ENCODE measurements at places on chromosomes 1 and 21.

DNA sequence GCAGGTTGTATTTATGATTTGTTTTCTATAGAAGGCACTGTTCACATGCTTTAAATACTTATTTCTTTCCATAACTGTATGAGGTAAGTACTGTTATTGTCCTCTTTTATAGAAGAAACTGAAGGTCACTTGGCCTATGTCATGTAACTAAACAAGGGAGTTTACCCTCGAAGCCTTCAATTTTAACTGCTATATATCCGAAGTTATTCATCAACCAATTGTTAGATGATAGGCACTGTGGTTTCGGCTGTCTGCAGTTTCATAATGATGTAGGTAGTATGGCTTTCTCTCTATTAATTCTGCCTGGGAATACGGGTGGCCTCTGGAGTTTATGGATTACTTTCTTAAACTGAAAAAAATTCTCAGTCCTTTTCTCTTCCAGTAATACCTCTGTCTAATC is 413.3 kb upstream of the ADGRL2 start:
- DNase-seq = no peak

- no peak for DNase-seq
These were observed 60.1 kb downstream of the DIPK1A start for GRCh38 chr1:92901126-92901525.

DNA sequence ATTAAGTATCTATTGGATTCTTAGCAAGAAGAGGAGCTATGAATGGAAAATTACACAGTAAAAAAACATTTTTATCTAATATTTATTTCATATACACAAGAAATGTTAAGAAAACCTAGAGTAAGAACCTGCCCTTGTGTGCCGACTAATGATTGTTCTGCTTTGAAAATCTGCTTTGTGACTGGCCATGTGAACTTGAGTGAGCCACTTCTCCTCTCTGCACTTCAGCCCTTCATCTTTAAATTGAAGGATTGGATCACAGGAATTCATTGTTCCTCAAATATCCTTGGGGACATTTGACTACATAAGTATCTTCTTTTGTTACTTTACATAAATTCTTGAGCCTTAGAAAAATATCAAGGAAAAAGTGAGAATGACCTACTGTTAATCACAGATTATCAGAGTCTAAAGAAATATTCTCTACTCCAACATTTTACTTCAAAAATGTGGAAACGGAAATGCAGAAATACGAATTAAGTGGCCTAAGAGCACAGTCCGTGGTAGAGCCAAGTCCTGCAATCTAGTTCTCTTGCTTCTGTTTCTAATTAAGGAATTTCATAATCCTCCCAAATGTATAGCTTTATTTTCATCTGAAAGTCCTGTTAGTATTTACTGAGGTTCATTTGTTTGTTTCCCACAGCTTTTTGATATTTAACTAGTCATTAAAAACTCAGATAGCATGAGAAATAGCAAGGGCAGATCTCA is 46.3 kb upstream of the SAMSN1 start:
- DNase-seq = no peak

DNA sequence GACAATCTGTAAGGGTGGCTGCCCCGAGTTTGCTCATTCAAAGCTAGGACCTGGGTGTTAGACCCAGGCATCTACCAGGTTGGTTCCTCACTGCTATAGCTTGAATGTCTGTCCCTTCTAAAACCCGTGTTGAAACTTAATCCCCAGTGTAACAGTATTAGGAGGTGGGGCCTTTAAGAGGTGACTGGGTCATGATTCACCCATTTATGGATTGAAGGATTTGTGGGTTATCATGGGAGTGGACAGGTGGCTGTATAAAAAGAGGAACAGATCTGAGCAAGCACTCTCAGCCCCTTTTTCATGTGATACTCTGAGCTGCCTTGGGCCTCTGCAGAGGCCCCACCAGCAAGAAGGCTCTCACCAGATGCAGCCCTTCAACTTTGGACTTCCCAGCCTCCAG is 29.4 kb downstream of the PSMG1 start:
- no peak for DNase-seq

GRCh38 chr1:155591770-155592169 is 18.2 kb upstream of the MSTO1 start:
- no peak for DNase-seq

DNA sequence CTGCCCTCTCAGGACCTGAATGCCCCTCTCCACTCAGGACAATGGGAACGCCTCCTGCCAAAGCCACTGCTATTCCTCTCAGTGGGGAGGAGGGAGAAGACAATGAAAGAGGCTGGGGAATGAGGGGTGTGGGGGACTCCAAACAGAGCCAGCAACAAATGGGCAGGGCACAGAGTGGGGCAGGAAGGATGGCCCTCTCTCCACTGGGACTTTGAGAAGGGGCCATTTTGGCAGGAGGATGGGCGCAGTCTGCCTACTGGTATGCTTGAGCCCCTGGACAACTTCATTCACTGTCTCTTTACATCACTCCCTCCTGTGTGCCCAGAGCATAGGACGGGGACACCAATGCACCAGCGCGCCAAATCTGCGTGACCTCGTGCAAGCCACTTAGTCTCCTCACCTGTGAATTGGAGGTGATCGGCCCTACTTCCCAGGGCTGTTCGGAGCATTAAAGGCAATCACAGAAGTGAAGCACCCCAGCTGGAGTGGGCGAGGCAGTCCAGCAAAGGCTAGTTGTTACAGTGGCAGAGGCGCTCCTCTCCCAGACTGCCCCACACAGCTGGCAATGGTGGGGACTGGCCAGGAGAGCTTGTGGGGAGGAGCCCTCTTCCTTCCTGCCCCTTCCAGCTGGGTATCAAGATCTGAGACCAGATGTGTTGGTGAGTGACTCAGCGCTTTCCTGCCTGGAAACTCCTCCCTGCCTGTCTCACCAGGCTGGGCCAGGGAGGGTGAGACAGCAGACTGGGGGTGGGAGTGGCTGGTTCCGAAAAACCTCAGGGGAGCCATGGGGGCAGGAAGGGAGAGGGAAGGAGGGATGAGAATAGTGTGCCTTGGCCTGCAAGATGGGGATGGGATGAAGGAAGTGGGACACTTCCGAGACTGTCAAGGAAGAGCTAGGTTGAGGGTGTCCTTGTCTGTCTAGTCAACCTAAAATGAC is 22.4 kb upstream of the SYNC start:
- no peak for DNase-seq

GRCh38 chr21:39588884-39589283 is 23.9 kb upstream of the B3GALT5 start:
- DNase-seq = no peak

DNA sequence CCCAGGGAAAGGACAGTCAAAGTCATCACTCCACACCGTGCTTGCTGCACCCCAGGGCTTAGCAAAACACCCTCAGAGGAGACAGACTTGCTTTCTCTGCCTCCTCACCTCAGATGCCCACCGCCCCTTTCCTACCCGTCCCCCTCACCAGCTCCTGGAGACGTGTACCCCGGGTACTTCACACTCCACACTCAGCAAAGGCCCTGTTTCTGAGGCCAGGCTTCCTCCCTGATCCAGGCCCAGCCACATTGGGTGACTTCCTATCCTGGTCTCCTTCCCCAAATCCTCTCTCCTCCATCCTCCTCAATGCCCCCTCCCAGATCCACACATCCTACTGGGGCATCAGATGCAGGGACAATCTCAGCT is 116.7 kb downstream of the DMRTB1 start:
- DNase-seq = peak; percentile 10

- no peak for DNase-seq
These were observed 59.2 kb downstream of the KRTAP19-8 start for GRCh38 chr21:30979054-30979453.

DNA sequence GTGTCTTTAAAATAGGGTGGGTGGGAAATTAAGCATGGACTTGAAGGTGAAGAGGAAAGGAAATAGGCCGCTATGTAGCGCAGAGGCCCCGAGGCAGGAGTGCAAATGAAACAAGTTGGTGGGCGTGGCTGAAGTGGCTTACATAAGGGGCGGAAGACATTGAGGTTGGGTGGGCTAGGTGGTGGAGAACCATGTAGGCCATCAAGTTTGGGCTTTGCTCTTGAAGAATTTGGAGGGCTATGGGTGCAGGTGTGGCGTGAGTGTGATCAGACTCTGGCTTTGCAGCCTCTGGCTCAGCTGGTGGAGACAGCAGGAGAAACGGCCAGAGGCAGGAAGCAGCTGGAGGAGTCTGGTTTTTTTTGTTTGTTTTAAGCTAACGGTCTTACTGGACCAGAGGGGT is 6.7 kb downstream of the SLFNL1 start:
- DNase-seq = no peak

DNA sequence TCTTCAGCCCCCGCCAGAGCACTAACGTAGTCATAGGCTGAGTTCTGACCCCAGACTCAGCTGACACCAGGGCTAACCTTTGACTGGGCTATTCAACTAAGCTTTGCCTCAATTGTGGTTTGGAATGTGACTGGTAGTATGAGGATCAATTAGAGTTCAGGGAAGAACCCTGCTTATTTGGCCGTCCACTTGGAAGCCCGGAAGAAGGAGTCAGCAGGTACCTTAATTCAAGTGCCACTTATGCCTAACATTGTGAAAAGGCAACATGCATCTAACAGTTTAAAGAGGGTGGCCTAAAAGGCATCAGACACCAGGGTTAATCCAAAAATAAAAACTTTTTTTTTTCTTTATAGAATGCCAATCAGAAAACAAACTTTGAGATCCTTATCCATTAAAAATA is 92.3 kb downstream of the BEND5 start:
- no peak for DNase-seq

DNA sequence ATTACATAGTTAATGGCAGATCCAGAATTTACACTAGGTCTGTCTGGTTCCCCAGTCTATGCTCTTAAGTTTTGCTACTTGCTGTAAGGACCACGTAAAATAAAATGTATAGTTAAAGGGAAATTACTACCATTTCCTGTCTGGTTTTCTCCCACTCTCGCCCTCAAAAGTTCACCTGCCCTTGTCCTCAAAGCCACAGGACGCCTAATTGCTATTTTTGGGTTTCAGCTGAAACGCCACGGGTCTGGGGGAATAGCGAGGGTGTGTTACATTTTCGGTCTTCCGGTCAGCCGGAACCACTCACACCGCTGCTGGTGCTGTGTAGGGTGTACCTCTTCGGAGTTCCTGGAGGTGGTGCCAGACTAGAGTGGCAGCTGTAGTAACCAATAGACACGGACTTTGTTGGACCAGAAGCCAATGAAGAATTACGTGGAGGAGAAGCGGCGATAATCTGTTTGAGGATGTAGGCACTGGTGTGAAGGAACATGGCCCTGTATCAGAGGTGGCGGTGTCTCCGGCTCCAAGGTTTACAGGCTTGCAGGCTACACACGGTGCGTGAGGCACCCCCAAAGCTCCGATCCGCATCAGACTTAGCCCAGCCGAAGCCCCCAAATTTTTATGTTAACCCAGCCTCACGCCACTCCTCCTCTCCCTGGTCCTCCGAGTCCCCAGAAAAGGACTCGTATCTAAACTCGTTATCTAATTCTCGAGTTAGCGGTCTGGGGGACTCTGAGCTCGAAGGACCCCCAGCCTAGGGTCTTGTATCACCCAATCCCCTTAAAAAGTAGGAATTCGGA is at the start of gene TARS2:
TARS2 (plus strand) TSS at position 454 of the 797 bp plus-strand sequence; CDS start at position 486, 32 bp downstream.
- peak; percentile 91 for DNase-seq

DNA sequence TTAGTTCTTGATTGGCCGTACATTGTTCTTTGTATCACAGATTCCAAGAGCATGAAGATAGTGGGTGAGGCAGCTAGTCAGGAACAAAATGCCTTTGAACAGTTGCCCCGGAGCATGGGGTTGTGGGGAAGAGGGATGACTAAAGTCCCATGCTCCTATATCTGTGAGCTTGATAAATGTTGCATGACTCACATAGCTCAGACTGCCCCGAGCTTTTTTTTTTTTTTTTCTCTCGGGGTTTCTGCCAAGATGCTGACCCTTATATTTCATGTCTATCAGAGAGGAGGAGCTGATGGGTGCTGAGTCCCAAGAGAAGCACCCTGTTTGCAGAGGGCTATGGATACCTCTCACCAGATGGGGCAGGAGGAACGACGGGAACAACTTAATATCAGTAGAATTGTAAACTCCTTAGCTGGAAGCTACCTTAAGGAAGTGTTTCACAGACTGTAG is 40.6 kb downstream of the SRRM1 start:
- no peak for DNase-seq

GRCh38 chr1:40766017-40766416 is 17.6 kb upstream of the KCNQ4 start:
- DNase-seq = no peak

DNA sequence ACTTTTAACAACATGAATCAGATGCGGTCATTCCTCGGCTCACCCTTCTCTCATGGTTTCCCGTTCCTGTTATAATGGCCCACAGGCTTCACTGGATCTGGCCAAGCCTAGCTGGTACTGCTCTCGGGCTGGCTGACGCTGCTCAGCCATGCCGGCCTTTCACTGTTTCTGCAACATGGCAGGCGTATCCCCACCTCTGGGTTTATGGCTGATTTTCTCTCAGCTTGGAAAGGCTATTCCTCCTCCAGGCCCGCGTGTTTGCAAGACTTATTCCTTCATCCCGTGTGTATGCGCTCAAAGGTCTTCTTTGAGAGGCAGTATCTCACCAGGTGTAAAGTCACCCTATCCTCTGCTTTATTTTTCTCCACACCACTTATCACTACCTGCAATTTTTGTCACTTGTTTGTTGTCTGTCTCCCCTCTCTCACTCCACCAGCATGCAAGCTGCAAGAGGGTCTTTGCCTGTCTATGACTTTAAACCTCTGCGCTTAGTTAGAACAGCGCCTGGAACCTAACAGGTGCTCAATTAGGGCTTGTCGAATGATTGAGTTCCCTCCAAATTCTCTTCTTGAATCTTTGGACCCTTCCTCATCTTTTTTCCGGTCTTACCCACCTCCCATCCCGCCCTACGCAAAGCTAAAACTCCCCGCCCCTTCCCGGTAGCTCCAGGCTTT is 491 bp upstream of the RAP1A start:
- no peak for DNase-seq

DNA sequence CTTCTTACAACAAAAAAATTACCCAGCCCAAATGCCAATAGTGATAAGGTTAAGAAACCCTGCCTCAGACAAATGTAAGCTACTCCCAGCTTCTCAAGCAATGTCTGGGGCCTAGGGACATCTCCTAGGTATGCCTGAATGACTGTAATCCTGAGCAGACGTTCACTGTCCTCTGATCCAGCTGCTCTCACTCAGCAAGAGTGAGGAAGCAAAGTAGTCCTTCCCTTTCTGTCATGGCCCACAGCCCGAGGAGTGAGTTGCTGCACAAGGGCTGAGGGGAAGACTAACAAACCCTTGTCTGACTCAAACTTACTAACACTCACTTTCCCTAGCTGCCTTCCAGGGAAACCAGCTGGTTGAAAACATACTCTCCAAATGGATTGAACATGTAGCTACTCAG is 124.9 kb upstream of the TNFSF4 start:
- no peak for DNase-seq

DNA sequence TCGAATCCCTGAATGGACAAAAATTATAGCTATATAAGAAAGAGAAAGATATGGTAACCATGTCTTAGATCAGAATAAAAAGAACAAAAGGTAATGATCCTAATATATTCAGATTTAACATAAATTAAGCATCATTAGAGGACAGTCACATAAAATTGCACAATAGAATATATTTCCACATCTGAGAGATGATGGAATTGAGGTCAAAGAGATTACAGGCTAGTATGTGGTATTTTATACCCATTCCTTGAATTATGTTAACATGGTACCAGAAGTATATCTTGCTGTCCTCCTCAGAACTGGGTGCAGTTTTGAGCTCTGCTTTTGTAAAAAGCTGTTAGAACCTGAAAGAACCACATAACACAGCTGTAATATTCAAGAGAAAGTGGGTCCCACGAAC is 245.6 kb upstream of the HOOK1 start:
- DNase-seq = no peak

Measured in activated CD8-positive, alpha-beta memory T cell treated with anti-CD3 and anti-CD28 coated beads, Interleukin-2, amount 50 U/mL, for 4 hours (primary cell).